Cortex of kidney (tissue), 1 donor: ENCODE measurements at places on chromosomes 1 and 21.

DNA sequence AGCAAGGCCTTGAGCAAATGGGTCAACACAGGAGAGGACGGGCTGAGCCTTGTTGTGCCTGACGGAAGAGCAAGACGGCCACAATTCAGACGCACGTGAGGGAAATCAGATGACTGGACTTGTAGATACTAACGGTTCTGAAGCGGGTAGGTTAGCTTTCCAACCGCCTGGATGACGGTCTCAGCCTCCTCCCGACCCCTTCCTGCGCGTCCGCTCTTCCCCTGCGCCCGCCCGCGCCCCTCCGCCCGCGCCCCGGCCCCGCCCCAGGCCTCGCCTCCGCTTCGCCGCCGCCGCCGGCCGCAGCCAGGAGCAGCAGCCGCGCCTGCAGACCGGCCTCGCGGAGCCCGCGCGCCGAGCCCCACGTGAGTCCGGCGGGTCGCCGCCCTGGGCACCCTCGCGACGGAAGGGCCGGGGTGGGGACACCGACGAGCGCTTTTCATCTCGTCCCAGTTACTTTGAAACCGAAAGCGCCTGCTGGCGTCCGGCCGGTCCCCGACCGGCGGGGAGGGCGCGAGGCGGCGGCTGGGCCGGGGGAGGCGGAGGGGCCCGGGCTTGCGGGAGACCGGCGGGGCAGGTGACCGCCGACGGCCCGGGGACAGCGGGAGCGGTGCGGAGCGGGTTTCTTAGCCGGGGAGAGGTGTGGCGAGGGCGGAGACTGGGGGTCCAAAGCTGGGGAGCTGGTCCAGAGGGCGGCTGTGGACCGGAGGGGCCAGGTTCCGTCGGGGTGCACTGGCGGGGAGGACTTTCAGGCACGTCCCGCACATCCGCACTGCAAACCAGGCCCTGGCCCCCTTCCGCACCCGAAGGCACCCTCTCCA lies at the start of gene TRAF5:
TRAF5 (plus strand) TSS at position 306 of the 818 bp plus-strand sequence. CDS start 26,407 bp downstream, outside the sequence.
- no peak for DNase-seq

- no peak for DNase-seq
Measured at GRCh38 chr1:26730695-26731094, 34.9 kb downstream of the ARID1A start.

DNA sequence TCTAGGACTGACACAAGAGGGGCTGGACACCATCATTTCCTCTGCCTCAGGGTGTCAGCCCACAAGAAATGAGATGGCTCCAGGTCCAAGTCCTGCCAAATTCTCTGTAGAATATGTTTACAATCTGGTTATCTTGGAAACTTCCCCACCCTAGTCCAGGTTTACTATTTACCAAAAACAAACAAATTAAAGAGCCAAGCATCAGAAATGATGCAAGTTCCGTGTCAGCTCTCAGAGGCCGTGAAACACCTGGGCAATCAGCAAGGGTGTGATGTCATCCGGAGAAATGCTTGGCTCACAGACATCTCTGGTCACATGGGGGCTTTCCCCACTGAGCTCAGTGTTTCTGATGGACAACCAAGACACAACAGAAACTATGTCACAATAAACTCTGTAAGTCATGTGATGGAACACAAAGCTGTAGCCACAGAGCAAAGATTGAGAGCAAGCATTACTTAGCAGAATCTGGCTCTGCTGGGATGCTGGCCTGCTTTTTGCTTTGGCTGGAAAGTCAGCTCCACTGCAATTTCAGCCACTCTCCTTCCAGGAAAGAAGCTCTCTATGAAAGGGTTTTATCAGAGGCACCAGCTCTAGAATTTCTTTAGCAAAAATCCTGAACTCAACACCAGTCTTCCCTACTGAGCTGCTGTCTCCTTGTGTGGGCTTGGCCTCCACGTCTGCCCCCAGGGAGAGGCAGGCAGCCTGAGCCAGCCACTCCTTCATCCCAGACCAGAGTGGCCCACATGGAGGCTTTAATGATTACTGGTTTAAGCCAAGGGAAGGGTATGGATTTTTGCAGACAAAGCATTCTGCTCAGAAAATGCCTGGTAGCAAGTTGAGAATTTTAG lies 55.9 kb downstream of the NENF start:
- no peak for DNase-seq

DNA sequence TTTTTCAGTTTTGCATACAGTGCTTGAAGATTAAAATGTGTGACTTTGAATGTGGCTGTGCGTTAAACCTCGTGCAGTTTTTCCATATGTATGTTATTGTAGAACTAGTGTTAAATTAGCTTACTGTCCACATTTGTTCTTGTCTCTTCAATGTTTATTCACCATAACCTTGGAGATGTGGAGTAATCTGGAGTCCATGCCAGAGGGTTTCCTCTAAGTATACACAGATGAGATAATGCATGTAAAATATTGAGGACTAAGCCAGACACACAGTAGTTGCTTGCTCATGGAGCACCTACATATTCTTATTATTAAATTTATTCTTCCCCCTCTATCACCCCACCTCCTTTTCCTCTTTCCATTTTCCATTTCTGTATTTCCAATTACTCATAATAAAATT lies 7.7 kb upstream of the GIPC2 start:
- DNase-seq = no peak

DNA sequence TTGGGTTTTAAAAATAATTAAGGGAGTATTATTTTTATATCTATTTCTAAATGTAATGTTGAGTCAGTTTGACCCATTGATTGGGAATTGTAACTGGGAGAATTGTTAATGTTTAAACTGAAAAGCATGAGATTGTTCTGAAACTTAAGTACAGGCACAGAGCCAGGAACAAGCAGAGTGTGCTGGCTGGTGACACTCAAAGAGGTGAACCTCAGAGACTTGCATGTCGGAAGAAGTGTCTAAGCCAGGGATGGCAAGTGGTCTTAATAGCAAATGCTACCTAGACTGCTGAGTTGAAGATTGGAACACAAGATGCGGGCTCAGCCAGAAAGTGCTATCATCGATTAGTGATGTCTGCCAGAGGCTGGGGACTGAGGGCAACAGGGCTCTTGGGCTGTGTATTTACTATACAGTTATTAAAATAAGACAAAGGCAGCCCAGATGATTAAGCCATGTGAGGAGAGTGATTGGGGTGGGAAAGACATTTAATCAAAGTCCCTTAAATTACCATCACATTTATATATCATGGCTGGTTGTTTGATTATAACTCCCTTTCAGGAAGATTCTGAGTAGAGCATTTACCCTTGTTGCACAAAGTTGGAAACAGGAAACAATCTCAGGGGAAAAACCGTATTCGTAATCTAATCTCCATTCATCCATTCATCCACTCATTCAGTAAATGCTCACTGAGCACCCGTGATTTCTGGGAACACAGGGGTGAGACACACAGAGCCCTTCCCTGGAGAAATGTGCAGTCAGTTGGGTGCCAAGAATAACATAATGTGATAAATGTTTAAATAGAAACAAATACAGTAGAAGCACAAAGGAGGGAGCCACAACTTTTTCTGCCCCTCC lies 42.8 kb downstream of the C8A start:
- DNase-seq = no peak

- no peak for DNase-seq
Measured at GRCh38 chr1:29709704-29710280, 473.5 kb downstream of the PTPRU start.
